ENCODE measurements at places on chromosomes 3 and 15.

DNA sequence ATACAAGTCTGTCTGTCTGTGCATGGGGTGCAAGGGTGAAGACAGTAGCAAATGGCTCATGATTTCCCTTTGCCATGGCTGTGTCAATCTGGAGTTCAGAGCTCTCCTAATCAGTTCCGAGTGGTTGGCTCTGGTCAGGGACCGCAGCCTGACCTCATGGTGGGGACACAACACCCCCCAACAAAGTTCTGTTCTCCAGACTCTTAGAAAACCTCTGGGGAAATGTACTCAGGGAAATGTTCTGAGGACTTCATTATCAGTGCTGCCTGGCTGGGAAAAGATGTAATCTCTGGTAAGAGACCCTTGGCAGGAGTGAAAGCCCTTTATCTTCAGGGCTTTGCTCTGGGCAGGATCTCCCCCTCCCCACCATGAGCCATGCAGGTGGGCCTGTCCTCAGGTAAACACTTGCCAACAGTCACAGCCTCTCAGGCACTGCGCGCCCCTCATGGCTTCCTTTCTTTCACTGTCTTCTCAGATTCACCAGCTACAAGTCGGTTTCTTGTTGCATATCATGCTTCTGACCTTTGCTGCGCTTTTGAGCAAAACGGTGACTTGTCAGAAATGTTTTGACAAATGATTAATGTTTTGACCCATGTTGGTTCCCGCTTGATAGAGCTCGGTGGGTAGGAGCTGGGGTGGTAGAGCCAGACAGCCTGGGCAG is 95.5 kb downstream of the ST6GAL1 start:
- DNase-seq = no peak

GRCh38 chr3:143697975-143698374 is 150.3 kb downstream of the SLC9A9 start:
- DNase-seq = no peak

DNA sequence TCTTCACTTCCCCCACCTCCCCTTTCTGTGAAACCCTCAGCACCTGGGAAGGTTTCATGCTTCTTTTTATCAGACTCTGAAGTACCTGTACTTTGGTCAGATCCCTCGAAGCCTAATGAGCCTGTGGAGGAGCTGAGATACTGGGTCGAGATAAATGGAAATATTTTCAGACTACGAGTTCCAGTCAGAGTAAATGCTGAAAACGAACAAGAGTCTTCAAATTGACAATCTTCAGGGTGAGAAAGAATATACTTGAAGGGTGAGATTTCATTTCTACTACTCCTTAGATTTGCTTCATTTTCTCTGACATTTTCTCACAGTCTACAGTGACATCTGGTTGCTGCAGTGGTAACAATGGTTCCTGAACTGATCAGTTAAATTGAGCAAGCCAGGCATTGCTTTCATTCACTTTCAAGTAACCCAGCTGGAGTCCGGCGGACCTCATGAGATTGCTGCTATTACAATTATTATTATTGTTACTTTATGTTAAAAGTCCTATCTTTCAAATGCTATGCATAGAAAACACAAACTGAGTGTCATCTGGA is 337.2 kb downstream of the VGLL3 start:
- no peak for DNase-seq

DNA sequence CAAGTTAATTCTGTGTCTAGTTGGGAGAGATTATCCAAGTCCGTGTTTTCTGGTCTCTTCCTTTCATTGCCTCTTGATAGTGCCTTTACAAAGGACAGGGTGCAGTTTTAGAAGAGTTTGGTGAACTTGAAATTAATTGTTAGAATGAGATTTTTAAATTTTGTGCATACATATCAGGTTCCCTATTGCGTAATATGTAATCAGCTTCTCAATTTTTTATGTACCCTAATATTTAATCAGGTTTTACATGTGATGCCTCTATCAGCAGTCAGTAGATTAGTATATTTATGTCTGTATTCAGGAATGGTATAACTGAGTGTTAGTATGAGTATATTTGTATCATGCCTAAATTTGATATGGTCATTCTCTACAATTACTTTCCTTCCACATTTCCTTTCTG is 4.9 kb downstream of the SEC62 start:
- DNase-seq = no peak

Measured in GM03348 (cell line).